Epithelial cell of umbilical artery (primary cell): ENCODE measurements at places on chromosomes 7 and 10. TPM values are rescaled to one million over a fixed set of nuclear protein-coding genes. Genes with fewer than 3 reads are reported as not detected.

Gene FAM25A
- not detected in 2 replicates for total RNA-seq

Gene ZC3HAV1L
- total RNA-seq, result 12.2 and 13.3 TPM in 2 replicates

Gene FHIP2A
- 16.9 and 19.0 TPM in 2 replicates for total RNA-seq

Gene ELFN1
- total RNA-seq, result 0.15 and 3.9 TPM in 2 replicates

Gene SEMA4G
- total RNA-seq, result 0.30 and 0.65 TPM in 2 replicates

Gene CCDC146
- total RNA-seq, result 0.46 and 0.97 TPM in 2 replicates

Gene TRIM50
- not detected in 2 replicates for total RNA-seq

Gene PRPS1L1
- total RNA-seq, result not detected in 2 replicates

Gene TMEM270
- total RNA-seq, result not detected in 2 replicates

Gene TMEM196
- total RNA-seq, result not detected in 2 replicates

Gene PTN
- total RNA-seq, result 0.32 and 0.91 TPM in 2 replicates

Gene CPA2
- total RNA-seq, result not detected in 2 replicates

Gene ACSM6
- total RNA-seq, result not detected in 2 replicates

Gene SRRM3
- total RNA-seq, result 0.91 and 1.3 TPM in 2 replicates

Gene CALML3
- total RNA-seq, result not detected in 2 replicates

Gene UPK3BL2
- 0.65 and 1.1 TPM in 2 replicates for total RNA-seq

Gene CUZD1
- 0.91 and 0.97 TPM in 2 replicates for total RNA-seq

Gene RGS10
- 40.6 and 44.4 TPM in 2 replicates for total RNA-seq

Gene KLF14
- 0.15 TPM in 1 of 2 replicates, not detected in the other for total RNA-seq

Gene VKORC1L1
- total RNA-seq, result 16.2 and 17.9 TPM in 2 replicates

Gene NEUROD6
- total RNA-seq, result not detected in 2 replicates

Gene KCND2
- total RNA-seq, result 0.32 and 1.5 TPM in 2 replicates

Gene ODAD2
- total RNA-seq, result 0.32 and 0.91 TPM in 2 replicates

Gene HMX3
- total RNA-seq, result not detected in 2 replicates

Gene VPS26A
- 36.7 and 42.9 TPM in 2 replicates for total RNA-seq

Gene SOSTDC1
- total RNA-seq, result not detected in 2 replicates

Gene CHN2
- under 0.01 TPM in 1 of 2 replicates, not detected in the other for total RNA-seq

Gene CRPPA
- 1.3 and 1.7 TPM in 2 replicates for total RNA-seq

Gene TCAF2
- total RNA-seq, result 3.6 and 8.4 TPM in 2 replicates

Gene EN2
- total RNA-seq, result under 0.01 TPM in 1 of 2 replicates, not detected in the other

Gene INHBA
- 21.3 and 27.9 TPM in 2 replicates for total RNA-seq

Gene HMX2
- not detected in 2 replicates for total RNA-seq

Gene EBLN1
- not detected in 2 replicates for total RNA-seq

Gene MYL10
- total RNA-seq, result not detected in 2 replicates

Gene NKX2-3
- total RNA-seq, result 4.4 and 5.2 TPM in 2 replicates

Gene THNSL1
- total RNA-seq, result 2.3 and 3.3 TPM in 2 replicates

Gene HTRA1
- 31.6 and 93.9 TPM in 2 replicates for total RNA-seq

Gene MAGI2
- total RNA-seq, result 0.97 and 2.1 TPM in 2 replicates

Gene MICALL2
- total RNA-seq, result 14.0 and 15.3 TPM in 2 replicates

Gene CCDC3
- 0.61 and 1.3 TPM in 2 replicates for total RNA-seq

Gene OR2A1
- total RNA-seq, result under 0.01 TPM in 2 replicates

Gene FEZF1
- not detected in 2 replicates for total RNA-seq

Gene INA
- under 0.01 and 0.15 TPM in 2 replicates for total RNA-seq
